ENCODE measurements at places on chromosomes 1 and 21. TPM values are rescaled to one million over a fixed set of nuclear protein-coding genes. Genes with fewer than 3 reads are reported as not detected.

- no peak overlapping the region for H3K4me3 ChIP-seq
- DNase-seq = no peak
- H3K36me3 ChIP-seq = peaks cover 12% of the 10 kb centered on the region
- peaks cover 7% of the 10 kb centered on the region for H3K4me1 ChIP-seq
- no peak overlapping the region for H3K27ac ChIP-seq
Measured at GRCh38 chr21:26050857-26051256, 119.7 kb downstream of the APP start.

DNA sequence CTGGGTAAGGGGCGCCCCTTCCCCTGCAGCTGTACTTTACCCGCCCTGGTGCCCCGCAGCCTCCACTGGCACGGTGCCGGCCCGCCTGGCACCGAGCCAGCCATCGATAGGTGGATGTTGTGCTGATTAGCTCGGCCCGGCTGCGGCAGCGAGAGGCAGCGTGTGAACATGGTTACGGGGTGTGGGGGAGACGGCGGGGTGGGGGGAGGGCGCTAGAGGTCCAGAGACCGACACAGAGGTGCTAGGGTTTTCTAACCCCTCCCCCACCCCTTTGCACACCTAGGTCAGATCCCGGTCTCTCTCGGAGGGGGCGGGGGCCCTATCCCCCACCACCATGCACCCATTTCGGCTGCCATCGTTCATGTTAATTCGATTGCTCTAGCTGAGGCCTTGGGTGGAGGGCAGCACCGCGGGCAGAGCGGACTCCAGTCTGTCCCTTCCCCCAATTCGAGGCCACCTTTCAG is 6.7 kb downstream of the EFNA4 start:
- no peaks in the 10 kb centered on the region for H3K36me3 ChIP-seq
- DNase-seq = no peak
- H3K27ac ChIP-seq = no peak overlapping the region
- no peaks in the 10 kb centered on the region for H3K27me3 ChIP-seq
- peaks cover 6% of the 10 kb centered on the region for H3K4me1 ChIP-seq

The SPATA45 gene
- not detected for total RNA-seq

The ADAMTS4 gene
- total RNA-seq = 4.6 TPM

- no peaks in the 10 kb centered on the region for H3K27me3 ChIP-seq
- H3K27ac ChIP-seq = peak overlapping the region; percentile 40
- no peaks in the 10 kb centered on the region for H3K36me3 ChIP-seq
- no peak overlapping the region for H3K4me3 ChIP-seq
- peaks cover 14% of the 10 kb centered on the region for H3K4me1 ChIP-seq
- no peak for DNase-seq
Measured at GRCh38 chr1:202462342-202463076, 114.0 kb downstream of the PPP1R12B start.

The GSTM4 gene
- total RNA-seq = 68.8 TPM

DNA sequence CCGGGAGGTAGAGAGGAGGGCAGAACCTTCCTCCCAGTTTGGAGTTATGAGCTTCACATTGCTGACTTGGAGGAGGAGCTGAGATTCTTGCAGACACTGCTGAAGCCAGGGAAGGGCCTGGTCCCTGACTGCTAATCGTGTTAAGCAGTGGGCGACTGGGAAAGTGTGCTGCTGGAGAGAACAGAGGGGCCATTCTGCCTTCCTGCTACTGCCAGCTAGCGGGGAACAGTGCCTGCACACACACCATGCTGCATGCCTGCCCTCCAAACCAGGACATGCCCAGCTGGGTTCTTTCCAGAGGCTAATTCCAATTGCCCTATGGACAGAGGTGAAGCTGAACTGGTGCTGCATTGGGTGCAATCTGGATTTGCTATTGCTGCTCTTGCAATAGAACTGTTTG is 281.4 kb downstream of the AJAP1 start:
- H3K4me1 ChIP-seq = no peaks in the 10 kb centered on the region
- no peaks in the 10 kb centered on the region for H3K36me3 ChIP-seq
- DNase-seq = no peak
- H3K4me3 ChIP-seq = no peak overlapping the region
- no peak overlapping the region for H3K27ac ChIP-seq
- no peaks in the 10 kb centered on the region for H3K27me3 ChIP-seq

GRCh38 chr1:203772836-203773235 is 7.9 kb downstream of the LAX1 start:
- peaks cover 9% of the 10 kb centered on the region for H3K4me1 ChIP-seq
- H3K36me3 ChIP-seq = no peaks in the 10 kb centered on the region
- no peak overlapping the region for H3K27ac ChIP-seq
- no peak overlapping the region for H3K4me3 ChIP-seq

DNA sequence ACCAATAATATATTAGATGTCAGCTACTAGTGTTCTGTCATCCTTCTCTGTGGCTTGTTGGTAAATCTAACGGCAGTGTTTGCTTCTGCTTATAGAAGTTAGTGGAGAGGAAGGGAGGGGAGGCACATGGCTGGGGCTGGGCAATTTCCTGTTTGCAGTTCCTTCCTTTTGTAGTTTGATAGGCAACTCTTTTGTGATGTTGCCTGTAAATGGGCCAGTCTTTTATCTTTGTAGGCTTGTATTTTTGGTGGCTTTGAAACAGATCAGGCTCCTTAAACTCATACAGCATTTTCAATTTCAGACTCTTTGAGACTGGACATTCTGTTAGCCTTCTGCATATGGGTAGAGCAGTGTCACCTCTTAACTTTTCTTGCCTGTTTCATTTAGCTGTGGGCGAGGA is 48.1 kb downstream of the CDC14A start:
- no peak for DNase-seq
- H3K36me3 ChIP-seq = no peaks in the 10 kb centered on the region
- H3K27ac ChIP-seq = peak overlapping the region; percentile 26
- no peak overlapping the region for H3K4me3 ChIP-seq
- no peaks in the 10 kb centered on the region for H3K4me1 ChIP-seq

The F13B gene
- not detected for total RNA-seq

GRCh38 chr1:26162220-26162709 is 3.4 kb downstream of the FAM110D start:
- DNase-seq = no peak
- H3K4me1 ChIP-seq = peaks cover 13% of the 10 kb centered on the region
- no peak overlapping the region for H3K4me3 ChIP-seq
- no peak overlapping the region for H3K27ac ChIP-seq
- H3K36me3 ChIP-seq = no peaks in the 10 kb centered on the region

DNA sequence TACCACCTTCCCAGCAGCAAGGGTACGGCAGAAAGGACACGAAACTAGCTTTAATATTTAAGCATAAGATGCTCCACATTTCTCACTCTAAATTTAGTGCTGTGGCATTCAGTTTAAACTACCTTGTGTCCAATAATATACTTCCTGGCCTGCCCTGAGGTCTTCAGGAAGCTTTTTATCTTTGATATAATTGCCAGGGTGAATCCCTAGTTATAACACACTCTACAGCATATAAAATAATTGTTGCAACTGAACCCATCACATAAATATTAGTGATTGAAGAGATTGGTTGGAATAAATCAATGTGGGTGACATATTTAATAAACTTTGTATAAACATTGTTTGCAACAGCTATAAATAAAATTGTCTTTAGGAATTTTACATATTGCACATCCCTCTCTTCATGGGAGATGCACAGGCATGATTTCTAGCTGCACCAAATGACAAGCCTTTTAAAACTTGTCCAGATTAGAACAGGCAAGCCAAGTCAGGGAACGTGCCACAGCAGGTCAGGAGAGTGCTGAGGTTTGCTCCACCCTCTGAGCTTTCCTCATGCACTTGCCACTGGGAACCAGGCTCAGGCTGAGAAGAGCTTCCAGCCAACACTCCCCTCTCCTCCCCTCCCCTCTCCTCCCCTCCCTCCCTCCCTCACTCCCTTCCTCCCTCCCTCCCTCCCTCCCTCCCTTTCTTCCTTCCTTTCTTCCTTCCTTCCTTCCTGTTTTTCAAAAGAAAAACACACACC is 623.2 kb upstream of the PKN2 start:
- no peak overlapping the region for H3K27ac ChIP-seq
- H3K27me3 ChIP-seq = no peaks in the 10 kb centered on the region
- DNase-seq = peak; percentile 54
- H3K4me1 ChIP-seq = peaks cover 12% of the 10 kb centered on the region
- no peak overlapping the region for H3K4me3 ChIP-seq
- H3K36me3 ChIP-seq = no peaks in the 10 kb centered on the region

GRCh38 chr1:73744985-73745384 is 453.0 kb downstream of the LRRIQ3 start:
- DNase-seq = no peak
- H3K36me3 ChIP-seq = no peaks in the 10 kb centered on the region
- H3K27ac ChIP-seq = no peak overlapping the region
- H3K4me3 ChIP-seq = no peak overlapping the region

The SLC30A10 gene
- total RNA-seq = not detected

GRCh38 chr1:198185146-198185545 is 28.3 kb downstream of the NEK7 start:
- no peak overlapping the region for H3K4me3 ChIP-seq
- no peaks in the 10 kb centered on the region for H3K27me3 ChIP-seq
- no peaks in the 10 kb centered on the region for H3K4me1 ChIP-seq
- DNase-seq = no peak
- no peaks in the 10 kb centered on the region for H3K36me3 ChIP-seq

The ETS2 gene
- total RNA-seq = 70.0 TPM

GRCh38 chr1:151047925-151048644 is 534 bp downstream of the C1orf56 start:
- peaks cover 18% of the 10 kb centered on the region for H3K4me1 ChIP-seq
- H3K36me3 ChIP-seq = peaks cover 21% of the 10 kb centered on the region
- peak overlapping the region; percentile 42 for H3K4me3 ChIP-seq

- no peak overlapping the region for H3K27ac ChIP-seq
- H3K4me1 ChIP-seq = no peaks in the 10 kb centered on the region
- no peak for DNase-seq
- no peak overlapping the region for H3K4me3 ChIP-seq
- no peaks in the 10 kb centered on the region for H3K36me3 ChIP-seq
- H3K27me3 ChIP-seq = no peaks in the 10 kb centered on the region
Measured at GRCh38 chr21:43189936-43190335, 21.1 kb downstream of the CRYAA start.

DNA sequence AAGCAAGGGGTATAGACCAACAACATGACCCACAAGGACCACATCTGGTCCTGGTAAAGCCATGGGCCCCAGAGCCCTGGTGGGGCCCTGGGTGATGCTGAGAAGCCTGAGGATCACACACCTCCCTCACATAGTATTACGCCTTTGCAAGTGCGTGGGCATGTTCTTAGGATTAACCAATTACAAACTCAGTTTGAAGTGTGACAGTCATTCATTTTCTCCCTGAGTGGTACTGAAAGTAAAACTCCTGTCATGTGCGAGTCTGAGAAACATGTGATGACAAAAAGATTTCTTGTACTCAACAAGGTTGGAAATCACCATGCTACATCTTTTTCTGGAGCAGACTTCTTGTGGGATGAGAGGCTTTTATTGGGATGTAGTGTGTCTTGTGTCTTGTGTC is 315.3 kb upstream of the DUSP10 start:
- H3K27ac ChIP-seq = no peak overlapping the region
- H3K27me3 ChIP-seq = no peaks in the 10 kb centered on the region
- H3K4me3 ChIP-seq = no peak overlapping the region
- H3K4me1 ChIP-seq = no peaks in the 10 kb centered on the region

DNA sequence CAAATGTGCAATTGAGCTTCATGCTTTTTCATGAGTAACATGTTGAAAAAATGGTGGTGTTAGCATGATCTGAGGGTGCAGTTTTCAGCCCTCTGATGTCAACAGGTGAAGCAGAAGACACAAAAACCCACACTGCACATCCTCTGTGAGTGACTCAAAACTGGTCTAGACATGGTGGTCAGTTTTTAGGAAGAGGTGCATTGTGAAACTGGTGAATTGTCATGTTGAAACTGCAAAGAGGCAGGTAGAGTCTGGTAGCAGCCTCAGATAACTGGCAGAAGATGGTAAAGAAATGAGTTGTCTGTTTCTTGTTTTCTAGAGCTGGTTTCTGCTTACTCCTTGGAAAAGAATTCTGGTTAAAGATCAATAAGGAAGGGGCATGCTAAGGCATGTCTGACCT is 97.3 kb upstream of the HMCN1 start:
- no peaks in the 10 kb centered on the region for H3K27me3 ChIP-seq
- no peaks in the 10 kb centered on the region for H3K36me3 ChIP-seq
- no peak for DNase-seq
- no peak overlapping the region for H3K4me3 ChIP-seq

The PHACTR4 gene
- total RNA-seq = 27.8 TPM

- no peak overlapping the region for H3K4me3 ChIP-seq
- no peak for DNase-seq
- peaks cover 3% of the 10 kb centered on the region for H3K27me3 ChIP-seq
- H3K4me1 ChIP-seq = peaks cover 4% of the 10 kb centered on the region
Measured at GRCh38 chr1:13584876-13585611, 1.4 kb downstream of the PDPN start.

The GNPAT gene
- 33.9 TPM for total RNA-seq

- no peak overlapping the region for H3K27ac ChIP-seq
- H3K4me3 ChIP-seq = no peak overlapping the region
- DNase-seq = no peak
- H3K4me1 ChIP-seq = peaks cover 26% of the 10 kb centered on the region
- H3K36me3 ChIP-seq = peaks cover 11% of the 10 kb centered on the region
- no peaks in the 10 kb centered on the region for H3K27me3 ChIP-seq
Measured at GRCh38 chr1:230253150-230253549, 173.0 kb downstream of the PGBD5 start.

The OLIG2 gene
- total RNA-seq = 0.11 TPM

DNA sequence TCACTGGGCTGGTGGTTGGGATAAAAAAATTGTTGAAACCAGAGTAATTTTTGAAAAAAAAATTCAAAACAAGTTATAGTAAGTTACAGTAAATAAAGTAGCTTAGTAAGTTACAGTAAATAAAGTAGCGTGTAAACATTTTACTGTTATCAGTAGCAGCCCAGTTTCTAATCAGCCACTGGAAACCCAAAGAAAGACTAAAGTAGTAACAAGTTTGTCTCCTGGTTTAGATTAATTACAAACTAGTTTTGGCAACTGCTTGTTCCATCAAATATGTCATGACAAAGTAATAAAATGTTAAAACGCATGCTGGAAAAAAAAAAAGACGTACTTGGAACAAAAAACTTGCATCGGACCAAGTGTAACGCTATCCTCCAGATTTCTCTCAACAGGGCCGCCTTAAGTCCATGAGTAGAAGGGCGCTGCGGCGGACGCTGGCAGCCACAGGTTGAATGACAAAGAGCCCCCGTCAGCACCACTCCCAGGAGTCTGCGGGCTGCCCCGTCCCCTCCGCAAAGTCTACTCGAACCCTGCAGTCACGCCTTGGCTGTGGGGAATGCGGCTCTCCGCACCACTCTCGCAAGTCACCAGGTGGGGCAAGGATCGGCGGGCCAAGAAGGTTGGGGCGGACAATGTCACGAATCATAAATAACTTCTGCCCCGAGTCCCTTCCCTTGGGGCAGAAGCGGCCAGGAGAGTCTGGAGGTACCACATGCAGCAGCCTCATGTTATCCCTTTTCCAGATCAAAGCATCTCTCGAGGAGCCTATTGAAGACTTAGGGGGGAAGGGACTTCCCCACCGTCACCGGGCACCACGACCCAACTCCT is 837 bp downstream of the SLC16A1 start:
- no peaks in the 10 kb centered on the region for H3K36me3 ChIP-seq
- peak; percentile 14 for DNase-seq
- H3K27me3 ChIP-seq = no peaks in the 10 kb centered on the region
- peak overlapping the region; percentile 63 for H3K4me3 ChIP-seq
- H3K27ac ChIP-seq = peak overlapping the region; percentile 72
